ENCODE measurements at places on chromosomes 5 and 9. TPM values are rescaled to one million over a fixed set of nuclear protein-coding genes. Genes with fewer than 3 reads are reported as not detected.

CARTPT gene
- total RNA-seq, result not detected

TNC gene
- total RNA-seq, result 34.2 TPM

ACOT12 gene
- total RNA-seq, result not detected

ZNF484 gene
- 9.5 TPM for total RNA-seq

CYLC2 gene
- not detected for total RNA-seq

TMEM215 gene
- not detected for total RNA-seq

GRIN3A gene
- not detected for total RNA-seq

KCNMB1 gene
- not detected for total RNA-seq

LURAP1L gene
- 29.0 TPM for total RNA-seq

GLDC gene
- 4.2 TPM for total RNA-seq

SLC35D2 gene
- 8.1 TPM for total RNA-seq

SLC27A6 gene
- not detected for total RNA-seq

ARID3C gene
- 0.08 TPM for total RNA-seq

HTR1A gene
- total RNA-seq, result not detected

MED22 gene
- total RNA-seq, result 63.1 TPM

CA9 gene
- 0.98 TPM for total RNA-seq

IRX1 gene
- 4.4 TPM for total RNA-seq

ANKRD31 gene
- total RNA-seq, result 0.08 TPM

ORM2 gene
- total RNA-seq, result not detected

CREB3 gene
- total RNA-seq, result 66.7 TPM

SPINK6 gene
- not detected for total RNA-seq

PCDHB2 gene
- 1.1 TPM for total RNA-seq
